Peyer's patch (tissue), 4 donors: ENCODE measurements at places on chromosomes 4 and X.

GRCh38 chrX:38233891-38234667, 13.4 kb upstream of the SRPX start:
- no peak for DNase-seq

DNA sequence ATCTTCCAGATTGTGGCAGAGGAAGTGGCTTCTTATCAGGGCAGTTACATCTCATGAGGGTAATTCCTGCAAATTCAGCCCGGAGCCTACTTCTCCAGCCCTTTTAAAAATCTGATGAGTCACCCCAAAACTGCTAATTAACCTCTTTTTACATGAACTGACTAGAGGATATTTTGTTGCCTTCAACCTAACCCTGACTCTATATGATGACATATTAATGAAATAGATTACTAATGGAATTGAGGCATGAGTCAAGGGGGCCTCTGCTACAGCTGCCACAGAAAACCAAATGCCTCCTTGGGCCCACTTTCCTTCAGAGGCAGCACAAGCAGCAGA, 72.5 kb downstream of the QRFPR start:
- no peak for DNase-seq

- no peak for DNase-seq
These were observed 197.2 kb upstream of the VCX3A start for GRCh38 chrX:6732101-6732500.

GRCh38 chr4:139454111-139455045, at the start of gene RAB33B:
RAB33B (plus strand) TSS chr4:139454121; CDS start chr4:139454196, 75 bp downstream.
- DNase-seq = no peak

GRCh38 chr4:92362028-92362427, 58.3 kb downstream of the GRID2 start:
- DNase-seq = no peak

GRCh38 chr4:122758033-122758432, 25.5 kb downstream of the BBS12 start:
- DNase-seq = no peak

DNA sequence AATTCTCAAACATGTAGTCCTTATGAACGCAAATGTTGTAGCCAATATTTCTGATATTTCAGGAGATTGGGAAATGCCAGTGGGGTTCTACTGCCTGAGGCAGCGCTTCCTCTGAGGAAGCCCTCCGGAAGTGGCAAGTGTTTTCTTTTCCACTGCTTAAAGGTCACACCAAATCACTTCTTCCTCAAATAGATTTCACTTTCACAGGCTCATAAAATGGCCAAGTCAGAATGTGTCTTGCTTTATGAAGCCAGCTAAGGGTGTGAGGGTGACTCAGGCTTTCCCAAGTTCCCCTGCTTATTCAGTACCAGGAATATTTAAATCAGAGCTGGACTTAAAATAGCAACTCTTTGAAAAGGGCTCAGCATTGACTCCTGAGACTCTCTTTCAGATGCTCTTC, 514.2 kb upstream of the DIPK2B start:
- DNase-seq = no peak

DNA sequence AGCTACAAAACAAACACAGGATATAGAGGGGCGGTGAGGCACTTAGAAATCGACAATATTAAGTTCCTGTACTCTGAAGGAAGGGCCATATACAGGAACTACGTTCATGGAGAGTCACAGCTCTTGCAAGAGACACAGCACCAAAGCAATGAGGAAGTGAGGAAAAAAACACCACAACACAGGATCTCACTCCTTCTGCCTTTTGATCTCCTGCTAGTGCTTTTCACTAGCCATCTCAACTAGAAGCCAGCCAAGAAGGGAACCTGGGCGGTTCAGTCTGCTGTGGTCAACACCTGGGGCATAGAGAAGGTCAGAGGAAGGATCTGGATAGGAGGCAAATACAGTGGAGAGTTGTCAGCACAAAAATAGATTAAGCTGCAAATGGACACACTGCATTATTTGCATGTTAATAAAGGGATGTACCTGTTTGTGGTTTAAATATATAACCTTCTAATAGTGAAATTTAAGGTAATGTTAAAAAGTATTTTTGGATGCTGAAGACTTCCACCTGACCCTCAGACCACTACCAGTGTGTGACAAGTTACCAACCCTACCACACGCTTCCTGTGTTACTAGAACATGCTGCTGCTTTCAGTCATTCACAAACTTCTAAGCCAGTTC, 104.6 kb downstream of the DTHD1 start:
- peak; percentile 43 for DNase-seq

DNA sequence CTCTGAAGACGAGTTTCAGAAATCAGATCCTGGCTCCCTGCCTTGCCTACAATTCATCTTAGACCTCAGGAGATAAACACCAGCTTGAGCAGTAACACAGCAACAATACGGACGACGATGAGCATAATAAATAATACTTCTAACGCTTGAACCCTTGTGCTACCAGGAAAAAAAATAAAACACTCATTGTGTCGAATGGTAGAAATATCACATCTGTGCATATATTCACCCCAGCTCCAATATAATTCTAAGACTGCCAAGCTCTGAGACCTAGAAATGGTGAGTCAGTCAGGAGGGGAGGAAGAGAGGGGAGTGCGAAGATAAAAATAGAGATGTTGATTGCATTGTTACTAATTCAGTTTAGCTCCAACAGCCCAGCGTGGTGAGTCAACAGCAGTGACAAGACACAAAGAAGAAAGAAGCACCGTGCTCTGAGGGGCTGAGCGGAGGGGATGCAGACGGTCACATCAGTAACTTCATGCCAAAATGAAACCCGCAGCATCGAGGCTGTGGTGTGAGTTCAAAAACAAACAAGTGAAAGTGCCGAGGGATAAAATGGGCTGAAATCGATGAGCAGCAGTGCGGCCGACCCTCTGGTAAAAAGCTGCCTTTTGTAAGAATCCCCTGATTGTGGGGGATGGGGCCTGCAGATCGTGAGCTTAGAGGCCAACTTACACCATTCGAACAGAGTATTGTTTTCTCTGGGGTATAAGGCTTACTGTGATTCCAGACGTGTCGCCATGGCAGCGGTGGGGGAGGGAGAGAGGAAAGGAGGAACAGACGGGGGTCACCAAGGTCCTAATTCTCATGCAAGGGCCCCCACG, 150.4 kb downstream of the MGST2 start:
- DNase-seq = no peak
